ENCODE measurements at places on chromosomes 1 and 21.
A peak's percentile ranks its signal among the peaks of the same experiment; 100 is the strongest.

- DNase-seq: no peak
Measured at GRCh38 chr1:39407510-39407895, 83.9 kb upstream of the BMP8A start.

DNA sequence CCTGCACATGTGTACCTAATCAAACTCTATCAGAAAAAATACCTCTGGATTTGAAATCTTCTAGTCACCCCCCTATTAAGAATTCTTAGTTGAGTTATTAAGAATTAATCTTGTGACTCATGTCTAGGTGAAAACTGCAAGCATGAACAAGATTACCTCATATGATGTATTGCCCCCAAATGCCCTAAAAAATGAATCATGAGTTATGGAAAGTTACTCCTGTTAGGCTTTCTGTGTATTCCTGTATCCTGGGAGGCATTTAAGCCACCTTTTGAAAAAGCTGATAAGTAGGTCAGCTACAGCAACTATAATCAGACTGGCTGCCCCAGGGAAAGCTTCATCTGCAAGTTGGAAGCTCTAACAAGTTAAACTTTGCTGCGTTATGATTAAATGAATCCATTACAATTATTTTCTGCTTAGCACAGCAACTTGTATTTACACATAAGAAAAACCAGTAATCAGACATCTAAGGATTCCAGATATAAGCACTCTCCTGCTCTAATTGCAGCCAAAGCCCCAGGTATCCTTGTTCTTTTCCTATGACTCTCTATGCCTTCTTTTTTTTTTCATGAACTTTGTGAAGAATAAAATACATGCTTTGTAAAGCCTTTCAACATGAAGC is 147.7 kb downstream of the NTPCR start:
- no peak for DNase-seq

DNA sequence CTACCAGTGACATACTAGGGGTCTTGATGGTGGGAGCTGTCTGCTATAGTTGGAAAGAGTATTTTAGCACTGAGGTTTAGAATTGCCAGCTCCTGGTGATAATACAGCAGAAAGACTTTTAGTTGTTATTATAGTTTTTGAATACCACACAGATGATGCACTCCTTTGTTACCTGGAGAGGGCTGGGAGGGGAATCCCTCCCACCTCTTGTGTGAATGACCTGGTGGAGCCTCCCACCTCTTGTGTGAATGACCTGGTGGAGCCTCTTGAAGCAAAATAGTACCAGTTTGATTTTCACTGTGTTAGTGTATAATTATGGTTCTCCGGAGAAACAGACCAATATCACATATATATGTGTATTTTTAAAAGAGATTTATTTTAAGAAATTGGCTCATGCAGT is 3.3 kb downstream of the DISP1 start:
- no peak for DNase-seq

DNA sequence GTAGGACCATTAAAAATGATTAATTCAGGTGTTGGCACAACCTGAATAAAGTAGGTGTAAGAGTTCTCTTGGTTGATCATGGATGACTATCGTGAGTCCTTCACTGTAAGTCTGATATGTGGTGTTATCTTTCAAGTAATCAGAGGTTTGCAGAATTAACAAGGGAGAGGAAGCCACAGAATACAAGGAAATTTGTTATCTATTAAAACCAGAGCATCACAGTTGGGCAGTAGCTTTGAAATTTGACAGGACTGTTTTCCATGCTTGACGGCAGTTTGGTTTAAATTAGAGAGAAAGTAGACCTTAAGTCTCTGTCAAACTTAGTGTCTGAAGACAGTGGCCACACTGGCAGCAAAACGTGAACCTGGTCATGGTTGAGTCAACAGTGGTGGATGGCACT is 139.5 kb upstream of the KCNK2 start:
- DNase-seq: no peak

- DNase-seq: no peak
Measured at GRCh38 chr1:10186331-10187025, 23.9 kb upstream of the KIF1B start.

GRCh38 chr1:30373471-30374399 is 349.6 kb downstream of the MATN1 start:
- DNase-seq: no peak

GRCh38 chr1:40404670-40405462 is 31.3 kb downstream of the SMAP2 start:
- DNase-seq: peak; percentile 63

DNA sequence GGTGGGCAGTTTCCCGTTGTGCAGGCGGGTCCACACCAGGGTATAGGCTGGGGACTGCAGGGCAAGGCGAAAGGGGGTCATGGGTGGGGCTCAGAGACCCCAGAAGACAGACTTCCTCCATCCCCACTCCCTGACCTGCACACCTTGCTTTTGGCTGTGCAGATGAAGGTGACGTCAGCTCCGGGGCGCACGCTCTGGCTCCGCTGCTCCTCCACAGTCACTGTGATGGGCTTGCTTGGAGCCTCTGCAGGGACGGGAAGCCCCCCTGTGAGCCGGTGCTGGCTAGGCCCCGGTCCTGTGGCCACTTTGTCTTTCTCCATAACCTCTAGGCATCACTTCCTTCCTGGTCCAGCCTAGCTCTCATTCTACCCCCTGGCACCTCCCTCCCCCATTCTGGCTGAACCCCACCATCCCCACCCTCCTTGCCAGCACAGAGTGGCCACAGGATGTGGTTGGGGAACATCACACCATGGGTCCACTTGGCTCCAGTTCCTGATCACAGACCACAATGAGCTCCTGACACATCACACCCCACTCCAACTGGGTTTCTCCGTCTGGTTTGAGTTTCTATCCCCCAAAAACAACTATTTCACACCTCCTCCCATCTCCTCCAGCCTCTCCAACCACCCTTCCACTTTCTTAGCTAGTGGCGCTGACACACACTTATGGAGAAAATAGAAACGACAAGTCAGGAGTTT is 45.2 kb downstream of the LDLRAD2 start:
- DNase-seq: no peak

DNA sequence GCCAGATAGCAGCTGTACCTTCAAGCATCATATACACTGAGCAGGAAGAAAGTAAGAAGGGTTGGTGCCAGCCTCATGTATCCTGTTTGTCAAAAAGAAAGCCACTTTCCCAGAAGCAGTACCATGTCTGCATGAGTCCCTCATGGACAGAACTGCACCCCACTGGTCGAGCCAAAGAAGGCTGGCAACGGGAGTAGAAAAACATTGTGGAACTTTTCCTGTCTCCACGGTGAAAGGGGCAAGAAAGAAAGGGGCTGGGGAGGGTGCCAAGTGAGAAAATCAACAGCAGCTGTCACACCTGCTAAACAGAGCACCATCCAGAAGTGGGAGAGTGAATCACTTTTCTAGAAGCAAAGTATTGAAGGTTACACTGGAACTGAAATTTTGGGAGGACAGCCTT is 621.7 kb downstream of the LMO4 start:
- no peak for DNase-seq

- no peak for DNase-seq
Measured at GRCh38 chr1:96164053-96164452, 557.5 kb upstream of the PTBP2 start.

DNA sequence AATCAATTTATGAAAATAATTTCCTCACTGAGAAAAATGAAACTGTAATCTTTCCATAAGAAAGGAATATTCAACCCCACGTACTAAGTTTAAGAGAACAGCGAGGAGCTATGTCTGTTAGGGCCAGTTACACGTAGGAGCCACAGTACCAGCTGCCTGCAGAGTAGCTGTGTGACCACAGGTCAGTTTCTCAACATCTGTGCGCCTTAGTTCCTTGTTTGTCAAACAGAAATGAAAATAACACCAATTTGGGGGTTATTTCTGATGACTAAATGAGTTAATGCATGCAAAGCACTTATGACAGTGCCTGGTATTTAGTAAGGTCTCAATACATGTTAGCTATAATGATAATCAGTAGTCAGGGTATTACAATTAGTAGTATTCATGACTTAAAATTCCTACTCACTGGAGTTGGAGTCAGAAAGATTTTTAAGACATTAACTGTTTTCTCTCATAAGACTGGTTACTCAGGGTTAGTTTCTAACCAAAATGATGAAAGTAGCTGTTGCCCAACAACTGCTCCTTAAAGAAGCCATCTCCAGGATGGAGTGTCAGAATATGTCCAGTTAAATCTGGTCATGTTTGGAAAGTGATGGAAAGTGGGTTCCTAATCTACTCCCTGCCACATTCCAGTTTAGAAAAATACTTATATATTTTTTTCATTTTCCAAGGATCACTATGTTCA is 85.8 kb upstream of the ZNF648 start:
- DNase-seq: no peak

DNA sequence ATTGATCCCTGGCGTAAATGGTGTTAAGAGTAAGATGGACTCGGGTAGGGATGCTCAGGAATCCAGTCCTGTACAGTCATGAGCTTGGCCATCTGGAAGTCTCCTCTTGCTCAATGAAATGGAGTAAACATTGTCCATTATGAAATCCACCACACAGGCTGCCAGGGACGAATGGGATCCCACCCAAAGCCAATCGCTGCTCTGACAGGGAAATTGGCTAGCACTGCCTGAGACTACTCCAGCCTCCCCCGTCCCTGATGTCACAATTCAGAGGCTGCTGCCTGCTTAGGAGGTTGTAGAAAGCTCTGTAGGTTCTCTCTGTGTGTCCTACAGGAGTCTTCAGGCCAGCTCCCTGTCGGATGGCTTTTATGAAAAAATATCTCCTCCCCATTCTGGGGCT is at the start of gene HSD11B1:
HSD11B1 (plus strand) TSS at position 263 of the 400 bp plus-strand sequence; CDS start at position 360, 97 bp downstream.
- peak; percentile 53 for DNase-seq

DNA sequence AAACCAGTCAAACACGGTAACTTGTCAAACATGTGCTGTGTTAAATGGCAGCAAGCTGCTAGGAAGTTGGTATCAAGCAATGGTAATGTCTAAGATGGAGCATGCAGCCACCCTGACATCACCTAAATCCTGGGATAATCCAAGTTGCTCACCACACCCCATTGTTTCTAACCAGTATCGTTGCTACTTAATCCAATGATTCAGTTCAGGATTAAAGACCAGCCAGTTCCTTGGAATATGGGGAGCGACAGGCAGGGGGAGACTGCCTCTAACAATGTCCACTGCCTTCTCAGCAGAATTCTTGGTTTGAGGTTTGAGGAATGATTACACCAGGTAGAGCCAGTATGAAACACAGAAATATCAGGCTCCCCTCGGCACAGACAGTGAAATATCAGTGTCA is 122.1 kb upstream of the IFFO2 start:
- DNase-seq: no peak

GRCh38 chr21:27582948-27583430 is 616.1 kb upstream of the ADAMTS5 start:
- no peak for DNase-seq

- DNase-seq: no peak
Measured at GRCh38 chr1:154747740-154748404, 122.2 kb downstream of the KCNN3 start.

GRCh38 chr1:12851779-12852178 is 3.3 kb upstream of the HNRNPCL1 start:
- no peak for DNase-seq

GRCh38 chr1:48061162-48062136 is 64.3 kb upstream of the TRABD2B start:
- peak; percentile 20 for DNase-seq

DNA sequence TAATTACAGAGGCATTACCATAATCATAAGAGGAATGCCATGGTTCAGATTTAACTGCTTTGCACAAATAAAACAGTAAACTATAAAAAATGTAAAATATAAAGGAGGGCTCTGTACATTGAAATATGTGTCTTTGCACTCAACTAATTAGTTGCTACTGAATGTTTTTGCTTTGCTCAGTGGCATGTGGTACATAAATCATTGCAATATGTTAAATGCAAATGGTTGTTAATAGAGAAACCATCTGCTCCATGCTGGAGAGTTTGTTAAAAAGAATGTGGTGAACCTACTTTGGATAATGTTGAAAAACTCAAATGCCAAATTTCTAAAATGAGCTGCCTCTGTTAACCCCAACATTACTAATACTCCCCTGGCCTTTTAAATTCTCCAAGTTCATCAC is 201.5 kb downstream of the NTNG1 start:
- no peak for DNase-seq

- DNase-seq: no peak
Measured at GRCh38 chr1:153346077-153346723, 2.4 kb downstream of the PGLYRP4 start.

DNA sequence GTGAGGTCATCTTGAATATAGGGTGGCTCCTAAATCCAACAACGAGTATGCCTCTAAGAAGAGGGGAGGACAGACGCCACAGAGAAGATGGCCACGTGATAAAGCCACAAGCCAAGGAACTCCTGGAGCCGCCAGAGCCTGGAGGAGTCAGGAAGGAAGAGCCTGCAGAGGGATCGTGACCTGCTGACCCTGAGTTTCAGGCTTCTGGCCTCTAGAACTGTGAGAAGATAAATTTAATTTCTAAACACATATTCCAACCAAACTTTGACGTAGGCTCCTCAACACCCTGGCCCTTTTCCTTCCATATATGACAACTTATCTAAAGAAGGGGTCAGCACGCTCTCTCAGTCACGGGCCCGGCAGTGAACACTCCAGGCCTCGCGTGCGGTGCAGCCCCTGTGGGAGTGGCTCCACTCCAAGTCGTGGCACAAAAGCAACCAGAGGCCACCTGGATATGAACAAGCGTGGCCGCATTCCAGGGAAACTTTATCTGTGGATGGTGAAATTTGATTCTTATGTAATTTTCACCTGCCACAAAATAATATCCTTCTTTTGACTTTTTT is 138.6 kb upstream of the AJAP1 start:
- DNase-seq: no peak

DNA sequence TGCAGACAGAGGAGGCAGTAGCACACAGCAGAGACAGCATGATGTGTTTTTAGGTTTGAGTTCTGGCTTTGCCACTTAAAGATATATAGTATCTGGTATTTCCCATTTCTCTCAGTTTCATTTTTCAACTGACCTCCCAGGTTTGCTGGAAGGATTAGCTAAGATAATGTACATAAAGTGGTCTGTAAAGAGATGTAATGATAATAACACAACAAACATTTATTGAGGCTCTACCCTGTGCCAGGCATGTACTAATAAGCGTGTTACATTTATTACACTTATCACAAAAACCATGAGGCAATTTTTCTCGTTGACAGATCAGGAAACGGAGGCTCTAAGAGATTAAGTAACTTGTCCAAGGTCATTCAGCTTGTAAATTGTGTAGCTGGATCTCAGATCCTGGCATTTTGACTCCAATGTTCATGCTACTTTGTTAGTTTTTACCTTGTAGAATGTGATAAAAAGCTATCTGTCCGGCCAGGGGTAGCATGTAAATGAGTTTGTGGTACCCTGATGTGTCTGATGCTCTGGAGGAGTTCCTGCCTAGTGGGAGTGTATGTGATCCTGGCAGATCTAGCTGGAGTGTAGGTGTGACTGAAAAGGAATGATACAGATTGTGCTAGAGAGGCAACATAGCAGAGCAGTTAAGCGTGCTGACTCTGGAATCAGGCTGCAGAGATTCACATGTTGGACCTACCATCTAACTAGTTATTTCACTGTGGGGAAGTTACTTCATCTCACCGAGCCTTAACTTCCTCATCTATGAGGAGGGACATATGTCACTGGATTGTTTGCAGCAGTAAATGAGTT is 146.6 kb downstream of the VPS13D start:
- DNase-seq: no peak

- DNase-seq: no peak
Measured at GRCh38 chr1:43031316-43032203, 72.9 kb upstream of the SLC2A1 start.

GRCh38 chr1:62722796-62723195 is 34.6 kb upstream of the DOCK7 start:
- no peak for DNase-seq

Data from fibroblast of the conjunctiva (primary cell).